Caudate nucleus (tissue), 63 donors: ENCODE measurements at places on chromosomes 3 and 15.

DNA sequence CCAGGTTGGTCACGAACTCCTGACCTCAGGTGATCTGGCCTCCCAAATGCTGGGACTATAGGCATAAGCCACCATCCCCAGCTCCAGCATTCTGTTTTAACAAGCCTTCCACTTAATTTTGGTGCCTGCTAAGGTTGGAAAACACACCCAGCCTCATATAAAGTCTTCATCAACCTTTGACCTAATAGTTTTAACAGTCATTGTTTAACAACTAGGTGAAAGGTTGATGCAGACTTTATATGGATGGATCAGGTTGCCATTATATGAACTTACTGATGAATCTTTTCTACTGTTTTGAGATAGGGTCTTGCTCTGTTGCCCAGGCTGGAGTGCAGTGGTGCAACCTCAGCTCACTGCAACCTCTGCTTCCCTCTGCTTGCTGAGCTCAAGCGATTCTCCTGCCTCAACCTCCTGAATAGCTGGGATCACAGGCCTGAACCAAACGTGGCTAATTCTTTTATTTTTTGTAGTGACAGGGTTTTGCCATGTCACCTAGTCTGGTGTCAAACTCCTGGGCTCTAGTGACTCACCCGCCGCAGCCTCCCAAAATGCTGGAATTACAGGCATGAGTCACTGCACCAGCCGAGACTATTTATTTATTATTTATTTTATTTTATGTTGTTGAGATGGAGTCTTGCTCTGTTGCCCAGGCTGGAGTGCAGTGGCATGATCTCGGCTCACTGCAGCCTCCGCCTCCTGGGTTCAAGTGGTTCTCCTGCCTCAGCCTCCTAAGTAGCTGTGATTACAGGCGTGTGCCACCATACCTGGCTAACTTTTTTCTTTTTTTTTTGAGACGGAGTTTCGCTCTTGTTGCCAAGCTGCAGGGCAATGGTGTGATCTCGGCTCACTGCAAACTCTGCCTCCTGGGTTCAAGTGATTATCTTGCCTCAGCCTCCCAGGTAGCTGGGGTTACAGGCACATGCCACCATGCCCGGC is 3.1 kb upstream of the RPAP1 start:
- peak; percentile 12 for DNase-seq

- DNase-seq = no peak
Measured at GRCh38 chr15:84818261-84819131, 1.3 kb downstream of the ALPK3 start.

DNA sequence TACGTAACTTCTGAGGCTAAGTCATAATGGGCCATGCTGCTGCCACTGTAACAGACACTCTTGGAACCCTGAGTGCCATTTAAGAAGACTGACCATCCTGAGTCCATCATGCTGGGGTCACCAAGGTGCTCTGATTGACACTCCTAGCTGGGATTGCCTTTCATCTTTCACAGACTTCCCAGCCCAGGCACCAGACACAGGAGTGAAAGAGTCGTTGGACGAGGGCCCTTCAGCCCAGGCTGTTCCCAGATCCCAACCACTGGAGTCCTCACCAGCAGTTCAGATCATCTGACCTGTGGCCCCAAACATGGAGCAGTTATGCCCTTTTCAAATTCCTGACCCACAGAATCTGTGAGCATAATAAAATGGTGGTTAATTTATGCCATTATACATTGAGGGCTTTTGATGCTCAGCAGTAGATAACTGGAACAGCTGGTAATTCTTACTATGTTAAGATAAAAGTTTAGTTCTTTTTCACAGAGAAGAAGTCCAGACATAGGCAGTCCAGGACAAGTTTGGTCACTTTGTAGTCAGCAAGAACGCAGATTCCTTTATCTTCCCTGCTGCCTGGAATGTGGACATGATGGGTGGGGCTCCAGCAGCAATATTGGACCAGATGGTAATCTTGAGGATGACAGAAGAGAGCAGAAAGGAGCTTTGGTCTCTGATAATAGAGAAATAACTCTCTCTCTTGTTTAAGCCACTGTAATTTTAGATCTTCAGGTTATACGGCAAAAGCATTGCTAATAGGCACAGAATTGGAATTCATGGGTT is 7.3 kb upstream of the EHD4 start:
- no peak for DNase-seq

DNA sequence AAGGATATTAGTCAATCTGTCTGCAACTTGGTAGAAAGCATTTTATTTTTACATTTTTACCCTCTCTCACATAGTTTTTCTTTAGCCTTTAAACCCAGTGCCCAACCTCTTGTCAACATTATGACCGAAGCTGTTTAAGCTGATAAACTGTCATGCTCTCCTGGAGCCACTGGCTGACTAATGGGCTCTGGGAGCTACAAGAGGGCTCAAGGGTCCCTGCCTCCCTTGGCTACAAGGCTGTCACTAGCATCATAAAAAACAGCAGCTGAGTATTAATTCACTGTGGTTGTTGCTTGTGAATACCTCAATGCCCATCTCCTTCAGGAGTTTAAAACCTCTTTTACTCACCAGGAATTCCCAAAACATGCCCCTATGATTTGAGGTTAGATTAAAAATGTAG is 237.9 kb downstream of the ZMAT3 start:
- DNase-seq = no peak

- DNase-seq = no peak
Measured at GRCh38 chr3:153590051-153590450, 428.0 kb downstream of the RAP2B start.
